ENCODE measurements at places on chromosomes 1 and 21.

DNA sequence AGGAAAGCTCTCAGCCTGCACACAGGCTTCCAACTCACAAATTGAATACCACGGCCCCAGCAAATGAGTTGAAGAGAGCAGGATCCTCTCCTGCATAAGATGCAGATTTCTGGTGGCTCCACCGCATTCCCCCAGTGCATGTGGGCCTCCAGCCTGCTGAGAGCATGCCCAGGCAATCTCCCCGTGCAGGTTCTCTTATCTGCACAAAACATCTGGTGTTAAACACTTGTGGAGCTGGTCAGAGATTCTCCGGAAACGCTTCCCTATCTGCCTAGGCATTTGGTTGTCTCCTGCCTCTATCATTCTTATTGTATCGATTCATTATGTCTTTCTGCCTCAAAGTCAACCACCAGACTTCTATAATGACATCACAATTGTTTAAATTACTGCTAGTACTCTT lies 1349.0 kb upstream of the B3GALT2 start:
- no peak for DNase-seq

DNA sequence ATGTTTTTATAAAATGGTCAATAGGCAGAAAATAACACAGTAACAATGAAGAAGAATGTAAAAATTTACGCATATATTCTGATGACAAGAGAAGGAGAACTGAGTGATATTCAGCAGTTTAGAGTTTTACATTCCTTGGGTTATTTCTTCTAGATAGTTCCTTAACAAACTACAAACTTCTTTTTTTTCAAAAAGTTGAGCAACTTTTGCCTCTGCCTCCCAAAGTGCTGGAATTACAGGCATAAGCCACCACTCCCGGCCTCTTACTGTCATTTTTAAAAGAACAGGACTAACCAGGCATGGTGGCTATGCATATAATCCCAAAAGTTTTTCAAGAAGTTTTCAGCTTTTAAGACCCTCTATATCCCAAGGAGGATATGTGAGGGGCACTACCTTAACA lies 32.9 kb downstream of the ARNT start:
- DNase-seq = no peak

- DNase-seq = no peak
These were observed 660.6 kb upstream of the B3GALT2 start for GRCh38 chr1:193846876-193847604.

DNA sequence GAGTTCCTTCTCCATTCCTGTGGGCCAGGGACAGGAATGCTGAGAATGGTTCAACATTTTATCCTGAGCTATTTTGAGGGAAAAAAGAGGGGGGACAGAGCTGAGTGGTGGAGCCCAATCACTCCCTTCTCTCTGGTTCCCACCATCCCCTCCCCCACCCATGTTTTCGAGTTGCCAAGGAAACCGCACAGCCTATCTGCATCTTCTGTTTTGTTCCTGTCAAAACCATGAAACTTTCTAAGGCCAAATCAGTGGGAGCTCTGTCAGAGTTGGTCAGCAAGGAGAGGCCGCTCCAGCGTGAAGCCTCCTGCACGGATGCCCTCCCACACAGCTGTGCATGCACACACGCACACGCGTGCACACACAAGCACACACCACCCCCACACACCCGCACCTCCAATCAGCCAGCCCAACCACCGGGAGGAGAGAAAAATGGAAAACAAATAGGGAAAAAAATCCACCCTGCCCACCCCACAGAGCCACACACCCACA lies 54.5 kb upstream of the ATP2B4 start:
- no peak for DNase-seq

GRCh38 chr1:2392686-2393085 lies 1.0 kb downstream of the RER1 start:
- no peak for DNase-seq

DNA sequence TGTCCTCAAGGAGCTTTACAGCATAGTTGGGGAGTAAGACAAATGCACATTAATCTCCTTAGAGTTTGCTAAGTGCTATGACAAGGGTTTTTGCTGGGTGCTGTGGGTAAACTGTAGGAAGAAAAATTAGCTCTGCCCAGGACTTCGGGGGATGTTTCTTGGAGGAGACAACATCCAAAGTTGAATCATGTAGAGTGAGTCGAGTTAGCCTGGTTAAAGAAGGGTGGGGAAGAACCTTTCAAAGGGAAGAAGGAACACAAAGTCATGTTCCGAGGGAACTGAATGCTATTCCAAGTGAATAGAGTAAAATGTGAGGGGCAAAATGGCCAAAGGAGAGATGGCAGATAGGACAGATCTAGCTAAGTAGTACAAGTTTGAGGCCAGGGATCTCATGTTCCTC lies 17.1 kb downstream of the SPRTN start:
- no peak for DNase-seq

GRCh38 chr1:180956028-180956640 lies 43.4 kb downstream of the KIAA1614 start:
- DNase-seq = no peak

DNA sequence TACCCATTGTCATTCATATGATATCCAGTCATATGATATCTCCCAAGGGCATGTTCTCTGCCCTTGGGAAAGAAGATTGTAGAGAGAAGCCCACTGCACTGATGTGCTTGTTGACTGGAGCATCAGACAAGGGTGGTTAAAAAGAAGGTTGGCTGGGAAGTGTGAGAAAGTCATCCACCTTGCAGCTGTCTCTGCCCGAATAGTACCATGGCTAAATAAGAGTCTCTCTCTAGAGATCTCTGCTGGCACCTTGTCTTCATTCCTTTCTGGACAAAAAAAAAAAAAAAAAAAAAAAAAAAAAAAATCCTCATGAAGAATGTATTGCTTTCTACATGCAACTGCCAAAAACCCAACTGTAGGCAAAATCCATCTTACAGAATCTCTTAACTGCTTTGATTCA lies 349.7 kb upstream of the ESRRG start:
- no peak for DNase-seq

DNA sequence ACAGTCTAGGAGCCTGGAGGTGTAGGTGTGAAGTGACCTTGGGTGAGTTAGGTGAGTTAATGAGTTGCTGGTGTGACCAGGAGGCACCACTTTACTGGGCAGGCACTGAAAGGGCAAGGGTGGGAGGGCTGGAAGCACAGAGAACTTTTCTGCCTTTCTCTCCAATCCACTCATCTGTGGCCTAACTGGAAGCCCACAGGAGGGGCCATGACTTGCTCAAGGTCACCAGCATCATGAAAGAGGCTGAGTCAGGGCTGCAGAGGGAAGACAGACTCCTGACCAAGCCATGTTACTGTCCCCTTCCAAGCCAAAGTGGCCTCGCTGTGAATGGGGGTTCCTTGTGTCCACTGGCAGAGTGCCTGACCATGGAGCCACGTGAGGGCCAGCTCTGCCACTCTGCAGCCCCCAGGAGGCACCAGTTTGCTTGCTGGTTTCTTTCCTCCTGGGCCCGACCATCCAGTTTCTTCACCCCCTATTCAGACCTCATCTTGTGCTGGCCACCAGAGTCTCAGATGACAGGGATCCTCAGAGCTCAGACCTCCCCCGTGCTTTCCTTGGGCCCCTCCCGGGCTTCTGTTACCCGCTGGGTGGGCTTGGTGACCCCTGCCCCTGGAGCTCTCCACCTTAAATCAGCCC lies 4.3 kb upstream of the BSND start:
- no peak for DNase-seq

Measured in cortex of kidney (tissue), 1 donor.